Endodermal cell (in vitro differentiated cells): ENCODE measurements at places on chromosomes 5 and 9. TPM values are rescaled to one million over a fixed set of nuclear protein-coding genes. Genes with fewer than 3 reads are reported as not detected.

DNA sequence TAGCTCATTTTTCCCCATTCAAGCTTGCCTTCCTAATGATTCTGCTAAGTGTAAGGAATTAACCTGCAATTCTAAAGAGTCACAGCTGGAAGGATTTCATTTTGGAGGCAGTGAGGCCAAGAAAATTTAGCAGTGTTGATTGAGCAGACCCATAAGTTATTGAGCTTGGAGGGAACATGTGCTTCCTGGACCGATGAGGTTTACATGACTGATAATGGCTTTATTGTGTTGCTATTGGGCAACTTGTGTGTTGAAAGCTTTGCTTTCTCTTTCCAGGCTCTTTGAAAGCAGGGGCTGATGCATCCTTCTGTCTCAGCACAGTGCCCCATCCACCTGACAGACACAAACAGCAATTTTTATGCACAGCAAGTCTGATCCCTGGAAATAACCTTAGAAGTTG is 398.9 kb upstream of the PCSK5 start:
- DNase-seq, result no peak

DNA sequence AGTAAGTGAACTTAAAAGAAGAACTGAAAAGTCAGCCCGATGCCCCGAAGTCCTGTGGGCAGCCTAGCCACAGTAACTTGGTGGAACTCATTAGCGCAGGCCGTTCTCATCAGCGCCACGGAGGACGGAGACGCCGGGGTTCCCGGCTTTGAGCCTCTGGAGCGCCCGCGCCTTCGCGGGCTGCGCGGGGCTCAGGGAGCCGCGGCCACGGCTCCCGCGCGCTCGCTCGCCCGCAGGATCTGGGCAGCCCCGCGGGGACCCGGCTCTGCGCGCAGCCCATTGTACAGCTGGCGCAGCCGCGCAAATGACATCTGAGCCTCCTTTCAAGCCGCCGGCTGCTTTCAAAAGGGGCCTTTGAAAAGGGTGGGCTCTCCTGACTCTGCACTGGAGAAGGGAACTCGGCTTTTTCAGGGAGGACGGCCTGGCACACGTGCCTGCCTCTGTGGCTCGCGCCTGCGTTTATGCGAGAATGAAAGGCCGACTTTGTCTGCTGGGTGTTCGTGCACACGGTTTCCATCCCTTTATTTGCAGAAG is 40.7 kb downstream of the TLR4 start:
- no peak for DNase-seq

GRCh38 chr9:88733651-88734421 is 198.9 kb downstream of the NXNL2 start:
- DNase-seq, result no peak

GRCh38 chr5:110588286-110588980 is 138.0 kb downstream of the TMEM232 start:
- DNase-seq, result no peak

DNA sequence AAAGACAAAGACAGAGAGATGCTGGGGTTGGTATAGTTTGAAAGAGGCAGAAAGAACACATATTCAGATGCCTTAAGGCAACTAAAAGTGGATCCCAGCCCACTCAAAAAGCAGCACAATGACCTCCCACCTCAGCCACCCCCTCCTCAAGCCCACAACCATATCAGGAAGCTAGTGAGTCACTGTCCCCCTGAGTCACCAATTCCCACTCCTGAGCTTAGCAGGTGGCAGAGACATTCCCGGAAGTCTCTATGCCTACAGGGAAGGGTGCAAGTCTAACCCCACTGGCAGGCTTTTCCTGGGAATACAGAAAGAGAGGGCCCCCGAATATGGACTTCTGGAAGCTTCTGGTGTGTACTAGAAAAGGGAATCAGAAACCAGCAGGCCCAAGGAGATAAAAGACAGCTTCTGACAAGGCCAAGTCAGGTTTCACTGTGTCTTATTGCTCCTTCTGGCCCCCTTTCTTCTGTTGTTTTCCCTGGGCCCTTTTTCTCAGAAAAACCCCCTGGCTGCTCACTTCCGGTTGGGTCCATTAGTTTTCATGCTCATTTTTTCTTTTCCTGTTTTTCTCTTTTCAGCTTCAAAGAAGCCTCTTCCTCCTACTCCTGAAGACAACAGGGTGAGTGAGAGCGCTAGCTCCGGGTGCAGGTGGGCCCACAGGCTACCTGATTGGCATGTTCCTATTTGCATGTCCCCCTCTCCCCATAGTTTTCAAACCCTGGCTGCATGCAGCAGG is 36.8 kb downstream of the ITK start:
- no peak for DNase-seq

- peak; percentile 75 for DNase-seq
Measured at GRCh38 chr9:109411798-109412352, 86.2 kb downstream of the PTPN3 start.

GRCh38 chr9:33041432-33042188 is 16.5 kb downstream of the DNAJA1 start:
- no peak for DNase-seq

- peak; percentile 56 for DNase-seq
Measured at GRCh38 chr5:2989517-2989916, 238.0 kb upstream of the IRX2 start.

DNA sequence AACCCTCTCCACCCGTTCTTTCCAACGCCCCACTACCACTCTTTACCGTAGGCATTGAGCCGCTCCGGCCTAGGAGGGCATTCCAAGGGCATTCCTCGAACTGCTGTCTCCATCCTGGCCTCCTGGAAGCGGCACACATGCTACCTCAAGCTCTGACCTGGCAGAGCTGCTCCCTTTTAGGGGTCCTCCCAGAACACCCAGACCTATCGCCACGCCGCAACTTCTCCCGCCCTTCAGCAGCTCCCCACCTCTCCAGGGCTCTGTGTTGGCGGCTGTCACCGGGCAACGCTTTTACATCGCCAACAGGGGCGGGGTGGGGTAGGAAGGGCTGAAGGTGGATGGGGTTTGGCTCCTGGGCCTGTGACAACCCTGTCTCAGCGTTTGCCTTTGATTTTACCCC is 4.6 kb upstream of the MYORG start:
- peak; percentile 75 for DNase-seq

GRCh38 chr5:176412517-176413254 is 3.7 kb downstream of the CLTB start:
- no peak for DNase-seq

GRCh38 chr5:129853588-129853987 is 50.7 kb upstream of the CHSY3 start:
- no peak for DNase-seq

- DNase-seq, result no peak
Measured at GRCh38 chr5:97618721-97619120, 435.7 kb upstream of the RIOK2 start.

DNA sequence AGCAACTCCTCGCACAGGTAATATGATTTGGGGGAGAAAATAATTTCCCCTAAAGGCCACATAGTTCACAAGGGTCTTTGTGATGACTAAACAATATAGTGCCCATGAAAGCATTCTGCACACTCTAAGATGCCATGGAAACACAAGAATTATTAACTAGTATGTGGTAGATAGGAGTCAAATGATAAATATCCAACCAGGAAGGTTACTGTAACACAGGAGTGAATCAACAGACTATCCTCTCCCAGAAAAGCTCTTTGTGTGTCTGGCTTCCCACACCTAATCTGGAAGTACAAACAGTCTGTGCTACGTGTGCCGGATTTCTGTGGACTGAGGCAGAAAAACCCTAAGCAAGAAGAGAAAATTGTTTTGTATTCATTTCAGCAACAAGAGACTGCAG is 70.0 kb downstream of the OTP start:
- DNase-seq, result no peak

- DNase-seq, result no peak
Measured at GRCh38 chr5:39426051-39426745, 1.4 kb upstream of the DAB2 start.

DNA sequence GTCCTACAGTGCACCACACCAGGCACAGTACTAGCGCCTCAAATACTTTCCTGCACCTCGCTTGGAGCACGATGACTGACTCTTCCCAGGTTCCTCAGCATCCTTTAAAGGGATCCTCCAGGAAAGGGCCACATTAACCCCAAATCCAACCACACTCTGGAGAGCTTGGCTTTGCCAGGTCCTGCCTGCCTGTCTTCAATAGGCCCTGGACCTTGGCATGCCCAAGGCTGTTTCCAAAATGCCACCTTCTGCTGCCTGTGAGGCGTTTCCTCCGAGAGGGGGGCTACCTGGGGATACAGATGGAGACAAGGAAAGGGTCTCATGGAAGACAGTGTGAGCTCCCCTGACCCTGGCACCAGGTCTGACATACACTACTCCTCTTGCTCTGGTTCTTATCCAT is 169.9 kb downstream of the DAB2IP start:
- DNase-seq, result peak; percentile 41

- no peak for DNase-seq
Measured at GRCh38 chr9:18253950-18254349, 220.0 kb upstream of the ADAMTSL1 start.

GRCh38 chr5:172875505-172876279 is 41.6 kb downstream of the ERGIC1 start:
- no peak for DNase-seq

GRCh38 chr9:2362150-2362549 is 259.4 kb upstream of the VLDLR start:
- DNase-seq, result no peak

The HRCT1 gene
- total RNA-seq, result not detected in 3 replicates

The C9orf72 gene
- 17.6 and 19.4 TPM in 2 replicates for total RNA-seq

The TMEM174 gene
- not detected in 3 replicates for total RNA-seq

The NDUFB6 gene
- 35.5 to 56.5 TPM (median 54.9 TPM) in 3 replicates for total RNA-seq

The SOX30 gene
- total RNA-seq, result 0.36 and 0.48 TPM in 2 replicates

The DRD1 gene
- 0.59 and 0.66 TPM in 2 replicates for total RNA-seq

The CD180 gene
- not detected in 2 replicates for total RNA-seq
